ENCODE measurements at places on chromosomes 3 and 15. TPM values are rescaled to one million over a fixed set of nuclear protein-coding genes. Genes with fewer than 3 reads are reported as not detected.

Gene GUCA1C
- total RNA-seq, result not detected

Gene FMN1
- total RNA-seq, result 0.19 TPM

Gene ECE2
- total RNA-seq, result not detected

Gene THRB
- total RNA-seq, result not detected

Gene TTC21A
- 8.7 TPM for total RNA-seq

Gene TNFAIP8L3
- not detected for total RNA-seq

Gene CHRNA7
- not detected for total RNA-seq

Gene MED12L
- total RNA-seq, result 0.29 TPM

Gene ACOX2
- not detected for total RNA-seq

Gene ZNF662
- 19.5 TPM for total RNA-seq

Gene KIF7
- total RNA-seq, result 0.10 TPM

Gene GOLGA8R
- total RNA-seq, result 6.9 TPM

Gene ASB14
- total RNA-seq, result not detected

Gene IQCF5
- not detected for total RNA-seq

Gene MFGE8
- 235 TPM for total RNA-seq

Gene CACNA1D
- not detected for total RNA-seq

Gene GCSAM
- 15.1 TPM for total RNA-seq

Gene WHAMM
- total RNA-seq, result 40.0 TPM

Gene WNT7A
- 9.6 TPM for total RNA-seq

Gene DISP2
- total RNA-seq, result 0.31 TPM

Gene CNTN4
- not detected for total RNA-seq

Gene SKOR1
- total RNA-seq, result 1.0 TPM

Gene CRABP1
- not detected for total RNA-seq

Gene C2CD4A
- not detected for total RNA-seq

Gene BTLA
- total RNA-seq, result 18.5 TPM

Gene LTF
- not detected for total RNA-seq

Gene WNT5A
- total RNA-seq, result not detected

Gene IGF2BP2
- total RNA-seq, result 0.49 TPM

Gene PRR23A
- not detected for total RNA-seq

Gene LRRIQ4
- not detected for total RNA-seq

Gene TEX55
- total RNA-seq, result not detected

Gene GP5
- 12.2 TPM for total RNA-seq

Gene TRPM1
- total RNA-seq, result not detected

Gene CNTN6
- not detected for total RNA-seq

Gene MGA
- 63.3 TPM for total RNA-seq

Gene KCNMB2
- not detected for total RNA-seq

Gene RFX7
- total RNA-seq, result 34.6 TPM

Gene FETUB
- total RNA-seq, result not detected

Gene CCDC39
- total RNA-seq, result not detected

Gene ZNF860
- 1.1 TPM for total RNA-seq

Gene LRRK1
- 0.78 TPM for total RNA-seq

Gene TMEM212
- not detected for total RNA-seq

Gene CD96
- total RNA-seq, result 330 TPM

Gene SEMA7A
- total RNA-seq, result 3.2 TPM

Gene GOLGA8G
- not detected for total RNA-seq

Gene AQP9
- total RNA-seq, result not detected

Gene GOLIM4
- total RNA-seq, result 0.66 TPM

Gene NDN
- not detected for total RNA-seq

Gene MASP1
- total RNA-seq, result not detected

Gene EPHB1
- not detected for total RNA-seq

Gene PLIN1
- 0.96 TPM for total RNA-seq

Gene SLC12A1
- not detected for total RNA-seq

Gene TRIM59
- 14.0 TPM for total RNA-seq

Gene CA12
- total RNA-seq, result not detected

Measured in naive thymus-derived CD8-positive, alpha-beta T cell (primary cell).